ENCODE measurements at places on chromosomes 1 and 21.

DNA sequence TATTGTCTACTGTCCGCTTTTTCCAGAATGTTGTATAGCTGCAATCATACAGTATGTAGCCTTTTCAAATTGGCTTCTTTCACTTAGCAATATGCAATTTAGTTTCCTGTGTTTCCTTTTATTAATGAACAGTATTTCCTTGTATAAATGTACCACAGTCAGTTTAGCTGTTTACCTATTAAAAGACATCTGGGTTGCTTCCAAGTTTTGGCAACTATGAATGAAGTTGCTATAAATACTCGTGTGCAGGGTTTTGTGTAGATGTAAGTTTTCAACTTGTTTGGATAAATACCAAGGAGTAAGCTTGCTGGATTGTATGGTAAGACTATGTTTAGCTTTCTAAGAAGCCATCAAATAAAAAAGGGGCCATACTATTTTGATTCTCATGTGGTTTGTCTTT is 24.4 kb upstream of the KCNJ6 start:
- DNase-seq, result no peak

- no peak for DNase-seq
Measured at GRCh38 chr1:24641646-24642151, 1.4 kb upstream of the SRRM1 start.

DNA sequence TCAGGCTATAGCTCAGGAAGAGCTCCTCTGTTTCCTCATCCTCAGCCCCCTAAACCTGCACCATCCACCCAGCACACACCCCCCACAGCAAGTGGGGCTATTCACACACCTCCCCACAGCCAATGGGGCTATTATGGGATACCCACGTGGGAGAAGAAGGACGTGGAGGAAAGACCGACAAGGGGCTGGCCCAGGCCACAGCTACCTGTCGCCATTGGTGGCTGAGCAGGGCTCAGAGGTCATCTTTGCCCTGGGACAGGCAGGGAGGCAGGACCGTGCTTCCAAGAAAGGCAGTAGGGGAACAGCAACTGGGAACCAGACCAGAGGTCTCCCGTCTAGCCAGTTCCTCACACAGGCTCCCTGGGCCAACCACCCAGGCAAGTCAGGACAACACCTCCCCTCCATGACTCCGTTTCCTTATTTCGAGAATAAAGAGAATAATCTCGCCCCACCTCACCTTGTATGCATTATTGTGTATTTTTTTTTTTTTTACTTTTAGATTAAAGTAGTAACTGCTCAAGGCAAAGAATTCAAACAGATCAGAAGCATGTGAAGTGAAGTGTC is 92.3 kb upstream of the TARDBP start:
- DNase-seq, result no peak

- no peak for DNase-seq
Measured at GRCh38 chr1:247386687-247387086, 29.3 kb upstream of the NLRP3 start.

GRCh38 chr1:118338936-118339335 is 153.9 kb upstream of the SPAG17 start:
- no peak for DNase-seq

DNA sequence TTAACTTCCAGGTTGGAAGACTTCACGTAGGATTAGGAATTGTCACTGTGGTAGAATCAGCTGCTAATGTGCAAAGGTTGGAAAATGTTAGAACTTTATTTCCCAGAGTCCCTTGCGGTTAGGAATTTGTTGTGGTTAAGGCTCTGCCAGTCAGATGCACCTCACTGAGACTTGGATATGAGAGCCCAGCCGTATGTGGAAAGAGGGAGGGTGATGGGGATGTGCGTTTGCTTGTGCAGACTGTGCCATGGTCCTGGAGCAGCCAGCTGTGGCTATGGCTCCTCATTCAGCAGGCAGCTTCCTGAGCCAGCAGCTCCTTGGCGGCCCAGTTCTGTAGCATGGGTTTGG is 12.5 kb downstream of the S100A10 start:
- no peak for DNase-seq

- DNase-seq, result no peak
Measured at GRCh38 chr1:89703469-89703868, 70.5 kb downstream of the LRRC8C start.

GRCh38 chr1:28129150-28129549 is 40.7 kb upstream of the EYA3 start:
- DNase-seq, result no peak

- no peak for DNase-seq
Measured at GRCh38 chr1:31135973-31136600, 70.6 kb upstream of the PUM1 start.

- no peak for DNase-seq
Measured at GRCh38 chr21:33073636-33074035, 3.7 kb downstream of the OLIG1 start.

DNA sequence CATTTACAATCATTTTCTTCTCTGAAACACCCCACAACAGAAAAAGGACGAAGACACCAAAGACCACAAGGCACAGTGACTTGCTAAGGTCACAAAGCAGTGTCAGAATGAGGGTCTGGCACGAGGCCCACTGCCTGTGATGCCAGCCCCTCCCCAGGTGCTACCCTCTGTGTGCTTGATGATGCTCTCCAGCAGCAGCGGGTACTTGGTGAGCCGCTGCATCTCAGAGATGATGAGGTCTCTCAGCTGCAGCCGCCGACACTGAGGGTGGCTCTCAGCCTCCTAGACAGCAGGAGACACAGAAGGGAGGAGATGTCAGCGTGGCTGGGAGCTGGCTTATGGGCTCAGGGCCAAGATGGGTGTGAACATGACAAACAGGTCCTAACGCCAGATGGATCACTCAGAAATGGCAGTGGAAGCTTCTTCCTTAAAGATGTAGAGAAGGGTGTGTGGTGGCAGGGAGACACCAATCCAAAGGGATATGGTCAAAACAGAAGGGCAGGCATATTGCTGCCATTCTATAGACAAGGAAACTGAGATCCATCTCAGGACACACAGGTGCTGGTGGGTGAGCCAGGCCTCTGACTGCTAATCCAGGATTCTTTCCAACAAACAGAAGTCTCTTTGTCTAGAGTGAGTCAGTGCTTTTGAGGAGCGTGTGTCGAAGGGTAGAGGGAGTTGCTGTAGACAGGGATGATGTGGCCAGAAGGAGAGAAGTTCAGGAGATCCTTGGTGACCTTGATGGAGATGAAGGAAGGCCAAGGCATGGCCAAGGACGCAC is 25.6 kb downstream of the LRRC71 start:
- DNase-seq, result no peak

GRCh38 chr1:100130552-100131077 is 2.1 kb downstream of the SASS6 start:
- no peak for DNase-seq

DNA sequence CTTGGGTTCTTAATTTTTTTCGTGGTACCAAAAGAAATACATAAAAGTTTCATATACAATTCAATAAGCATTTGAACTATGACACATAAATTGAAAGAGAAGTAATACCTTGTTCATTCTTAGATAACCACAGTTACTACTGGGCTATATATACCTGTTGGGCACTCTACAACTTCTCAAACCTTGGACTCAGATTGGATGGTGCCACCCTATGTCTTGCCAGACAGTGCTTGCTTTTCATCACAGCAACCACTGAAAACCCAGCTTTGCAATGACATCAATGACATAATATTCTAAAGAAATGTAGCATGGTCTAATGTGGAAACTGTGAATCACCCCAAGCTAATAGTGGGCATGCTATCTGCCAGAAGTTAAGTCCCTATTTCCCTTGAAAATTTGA is 62.8 kb upstream of the DPH5 start:
- no peak for DNase-seq

DNA sequence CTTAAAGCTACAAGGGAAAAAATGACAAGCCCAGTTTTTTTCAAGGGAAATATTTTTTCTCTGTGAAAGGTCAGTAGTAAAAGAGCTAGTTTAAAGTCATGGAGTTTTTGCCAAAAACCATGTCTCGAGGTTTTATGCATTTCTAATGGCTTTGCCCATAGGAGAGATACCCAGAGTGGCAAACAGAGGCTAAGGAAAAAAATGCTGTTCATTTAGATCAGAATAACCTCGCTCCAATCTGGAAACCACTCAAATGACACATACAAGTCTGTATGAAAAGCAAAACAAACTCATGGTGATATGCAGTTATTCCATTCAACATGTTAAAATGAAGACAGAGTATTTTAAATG is 36.9 kb upstream of the EDEM3 start:
- no peak for DNase-seq

DNA sequence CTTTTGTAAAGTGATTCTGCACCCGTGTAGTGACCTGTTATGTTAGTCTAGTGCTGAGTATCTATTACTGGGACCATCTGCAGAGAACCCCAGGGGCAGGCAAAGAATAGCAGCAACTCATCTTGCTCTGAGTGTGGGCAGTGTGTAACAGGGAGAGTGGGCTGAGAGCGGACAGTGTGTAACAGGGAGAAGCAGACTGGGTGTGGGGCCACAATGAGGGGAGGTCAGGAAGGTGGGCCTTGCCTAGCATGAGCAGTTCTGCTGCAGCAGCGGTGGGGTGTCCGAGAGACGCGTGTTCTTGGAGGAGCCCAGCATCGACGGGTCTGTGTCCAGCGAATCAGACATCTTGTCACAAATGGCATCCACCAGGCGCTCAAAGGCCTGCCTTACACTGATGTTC is 41.2 kb upstream of the NRDC start:
- no peak for DNase-seq

GRCh38 chr1:5370311-5370710 is 621.9 kb downstream of the NPHP4 start:
- no peak for DNase-seq

DNA sequence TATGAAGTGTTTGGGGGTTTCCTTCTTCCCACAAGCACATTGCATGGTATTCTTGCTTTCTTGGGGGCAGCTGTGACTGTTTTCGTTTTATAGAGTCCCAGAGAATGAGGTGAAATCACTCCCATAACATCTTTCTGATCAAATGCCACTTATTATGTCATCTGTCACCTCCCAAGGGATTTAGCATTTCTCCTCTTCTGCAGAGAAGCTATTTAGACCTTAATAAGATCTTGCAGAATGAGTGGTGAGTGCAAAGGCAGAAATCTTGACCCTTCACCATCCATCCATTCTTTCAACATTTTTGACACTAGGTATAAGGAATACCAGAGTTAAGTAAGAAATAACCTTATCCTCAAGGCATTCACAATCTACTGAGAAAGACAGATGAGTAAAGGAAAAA is 318.6 kb upstream of the POU3F1 start:
- DNase-seq, result no peak

DNA sequence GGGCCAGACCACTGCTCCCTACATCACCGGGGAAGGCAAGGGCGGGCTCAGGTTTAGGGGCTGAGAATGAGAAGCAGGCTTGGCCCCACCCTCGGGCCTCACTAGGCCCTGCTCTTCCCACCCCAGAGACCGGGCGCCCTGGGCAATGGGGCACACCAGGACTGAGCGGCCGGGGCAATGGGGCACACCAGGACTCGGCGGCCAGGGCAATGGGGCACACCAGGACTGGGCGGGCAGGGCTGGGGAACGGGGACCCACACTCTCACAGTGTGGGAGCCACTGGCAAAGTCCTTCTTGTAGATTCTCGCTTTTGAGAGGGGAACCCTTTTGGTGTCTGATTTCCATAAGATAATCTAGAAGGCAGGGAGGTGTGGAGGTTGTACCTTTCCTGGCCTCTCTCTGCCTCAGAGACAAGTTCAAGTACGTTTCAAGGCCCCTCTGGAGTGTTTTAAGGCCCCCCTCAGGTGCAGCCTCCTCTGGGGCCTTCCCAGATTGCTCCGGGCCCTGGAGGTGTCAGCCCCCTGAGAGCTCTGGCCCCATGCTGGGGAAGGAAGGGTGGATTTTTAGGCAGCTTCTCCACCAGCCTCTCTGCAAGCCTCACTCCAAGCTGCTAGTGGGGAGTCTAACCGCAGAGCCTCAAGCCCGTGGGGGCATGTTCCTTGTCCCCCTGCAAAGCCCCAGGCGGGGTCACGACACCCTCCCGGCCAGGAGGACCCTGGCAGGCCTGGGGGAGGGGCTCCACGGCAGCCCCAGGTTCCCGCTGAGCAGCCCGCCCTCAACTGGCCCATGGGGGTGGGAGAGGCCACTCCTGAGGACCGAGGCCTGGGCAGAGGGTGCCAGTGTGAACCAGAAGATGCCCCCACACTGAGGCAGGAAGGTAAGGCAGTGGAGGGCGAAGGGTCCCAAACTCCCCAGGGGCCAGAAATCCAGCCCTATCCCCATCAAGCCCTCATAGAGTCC is 66.2 kb downstream of the ARHGEF16 start:
- no peak for DNase-seq

- no peak for DNase-seq
Measured at GRCh38 chr21:38469642-38470041, 28.6 kb downstream of the ERG start.

DNA sequence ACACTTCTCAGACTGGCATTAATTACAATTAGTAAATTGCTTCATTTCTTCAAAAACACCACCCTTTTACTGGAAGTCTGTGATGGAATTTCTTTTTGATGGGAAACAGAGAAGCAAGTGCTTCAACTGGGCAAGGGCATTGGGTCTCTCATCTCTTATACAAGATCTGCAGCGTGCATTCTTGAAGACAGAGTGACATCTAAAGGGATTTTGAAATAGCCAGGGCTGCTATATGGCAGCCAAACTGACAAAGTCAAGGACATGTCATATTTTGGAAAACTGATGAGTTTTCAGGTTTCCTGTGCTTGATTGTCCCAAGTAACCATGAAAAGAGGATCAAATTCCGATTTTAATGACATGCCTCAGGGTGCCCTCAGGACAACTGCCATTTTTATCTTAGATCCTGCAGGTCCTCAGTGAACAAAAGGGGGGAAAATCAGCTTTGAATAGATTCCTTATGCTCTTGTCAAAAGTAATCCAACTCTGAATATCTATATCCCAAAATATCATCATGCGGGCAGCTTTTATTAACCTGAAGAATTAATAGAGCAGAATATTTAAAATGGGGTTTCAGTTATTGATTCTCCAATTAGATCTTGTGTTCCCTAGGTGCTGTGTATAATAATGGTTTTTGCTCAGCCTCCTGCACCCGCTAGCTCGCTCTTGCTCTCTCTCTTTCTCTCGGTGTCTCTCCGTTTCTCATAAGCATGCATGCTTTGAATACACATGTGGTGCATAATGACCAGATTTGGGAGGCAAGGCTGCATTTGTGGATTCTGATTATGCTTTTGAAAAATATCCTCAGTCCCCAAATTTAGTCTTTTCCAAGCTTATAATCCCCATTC is 221.8 kb downstream of the TTLL7 start:
- DNase-seq, result no peak

GRCh38 chr21:24994717-24995116 is 612.6 kb downstream of the MRPL39 start:
- no peak for DNase-seq

DNA sequence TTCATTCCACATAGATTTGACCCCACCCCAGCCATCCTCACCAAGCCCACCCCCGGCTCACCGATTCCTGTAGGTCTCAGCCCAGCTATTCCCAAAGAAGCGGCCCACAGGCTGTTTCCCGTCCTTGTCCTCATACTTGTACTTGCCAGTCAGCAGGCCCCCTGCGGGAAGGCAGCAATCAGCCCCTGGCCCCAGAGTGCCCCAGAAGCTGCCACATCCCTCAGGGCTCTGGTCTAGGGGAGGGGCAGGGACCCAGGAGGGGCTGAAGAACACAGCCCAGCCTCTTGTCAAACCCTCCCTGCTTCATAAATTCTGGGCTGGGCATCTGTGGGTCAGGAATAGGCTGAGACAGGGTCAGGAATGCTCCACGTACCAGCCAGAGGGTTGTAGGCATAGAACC is 5.0 kb downstream of the AKR7A2 start:
- no peak for DNase-seq
